ENCODE measurements at places on chromosomes 13 and 19.

GRCh38 chr13:52348983-52349780 is 56.8 kb downstream of the THSD1 start:
- no peak for DNase-seq

GRCh38 chr19:45638930-45639729 is at the start of gene EML2:
TSS of gene EML2 (minus strand) at chr19:45639397. CDS start at chr19:45639376, 21 bp downstream.
- DNase-seq, result peak; percentile 37

GRCh38 chr13:60032851-60033250 is 130.9 kb downstream of the DIAPH3 start:
- DNase-seq, result no peak

DNA sequence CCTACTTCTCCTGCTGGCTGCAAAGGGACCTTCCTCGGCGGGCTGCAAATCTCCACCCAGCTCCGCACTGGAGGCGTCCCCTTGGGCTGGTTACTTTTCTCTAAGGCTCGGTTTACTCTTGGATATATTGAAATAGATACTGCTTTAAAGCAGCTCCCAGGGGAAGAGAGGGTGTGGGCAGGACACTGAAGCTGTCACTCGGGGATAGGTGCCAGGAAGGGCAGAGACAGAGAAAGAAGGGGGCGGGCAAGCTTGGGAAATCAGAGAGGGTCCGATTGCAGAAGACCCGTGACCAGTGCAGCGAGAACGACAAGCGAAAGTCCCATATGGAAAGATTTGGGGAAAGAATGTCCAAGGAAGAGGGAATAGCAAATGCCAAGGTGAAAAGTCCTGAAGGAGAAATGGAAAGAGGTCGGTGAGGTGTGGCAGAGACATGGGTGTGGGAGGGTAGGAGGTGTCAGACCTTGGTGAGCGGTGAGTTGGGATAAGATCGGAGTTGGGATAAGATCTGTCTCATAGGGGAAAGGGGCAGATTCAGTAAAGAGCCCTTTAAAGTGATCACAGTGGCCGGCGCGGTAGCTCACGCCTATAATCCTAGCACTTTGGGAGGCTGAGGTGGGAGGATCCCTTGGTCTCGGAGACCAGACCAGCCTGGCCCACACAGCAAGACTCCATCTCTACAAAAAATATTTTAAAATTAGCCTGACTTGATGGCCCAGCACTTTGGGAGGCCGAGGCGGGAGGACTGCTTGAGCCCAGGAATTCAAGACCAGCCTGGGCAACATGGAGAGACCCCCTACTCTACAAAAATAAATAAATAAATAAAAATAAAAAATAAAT is 618 bp downstream of the THSD8 start:
- DNase-seq, result no peak

DNA sequence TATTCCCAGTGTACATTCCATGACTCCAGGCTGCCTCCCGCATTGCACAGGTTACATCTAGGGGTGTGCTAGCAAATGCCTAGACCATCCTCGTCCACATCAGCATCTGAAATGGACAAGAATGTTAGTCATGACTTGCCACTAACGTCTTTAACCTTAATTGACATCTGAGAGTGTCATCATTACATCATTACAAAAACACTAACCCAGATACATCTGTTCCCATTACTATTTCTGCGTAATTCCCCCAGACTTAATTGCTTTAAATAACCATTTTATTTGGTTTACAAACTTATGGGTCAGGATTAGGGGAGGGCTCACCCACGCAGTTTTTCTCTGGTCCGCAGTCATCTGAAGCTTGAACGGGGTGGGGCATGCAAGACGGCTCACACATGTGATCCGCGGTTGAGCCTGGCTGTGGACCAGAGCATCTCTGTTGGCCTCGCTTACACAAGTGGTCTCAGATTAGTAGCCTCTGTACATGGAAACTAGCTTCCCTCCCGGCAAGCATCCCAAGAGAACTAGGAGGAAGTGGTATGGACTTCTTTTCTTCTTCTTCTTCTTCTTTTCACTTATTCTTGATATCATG is 15.9 kb downstream of the KL start:
- no peak for DNase-seq

GRCh38 chr19:47615714-47616113 is 6.8 kb downstream of the BICRA start:
- no peak for DNase-seq

GRCh38 chr13:62706048-62706447 is 1290.4 kb upstream of the PCDH20 start:
- no peak for DNase-seq

GRCh38 chr13:92821324-92821723 is 405.3 kb upstream of the GPC6 start:
- no peak for DNase-seq

DNA sequence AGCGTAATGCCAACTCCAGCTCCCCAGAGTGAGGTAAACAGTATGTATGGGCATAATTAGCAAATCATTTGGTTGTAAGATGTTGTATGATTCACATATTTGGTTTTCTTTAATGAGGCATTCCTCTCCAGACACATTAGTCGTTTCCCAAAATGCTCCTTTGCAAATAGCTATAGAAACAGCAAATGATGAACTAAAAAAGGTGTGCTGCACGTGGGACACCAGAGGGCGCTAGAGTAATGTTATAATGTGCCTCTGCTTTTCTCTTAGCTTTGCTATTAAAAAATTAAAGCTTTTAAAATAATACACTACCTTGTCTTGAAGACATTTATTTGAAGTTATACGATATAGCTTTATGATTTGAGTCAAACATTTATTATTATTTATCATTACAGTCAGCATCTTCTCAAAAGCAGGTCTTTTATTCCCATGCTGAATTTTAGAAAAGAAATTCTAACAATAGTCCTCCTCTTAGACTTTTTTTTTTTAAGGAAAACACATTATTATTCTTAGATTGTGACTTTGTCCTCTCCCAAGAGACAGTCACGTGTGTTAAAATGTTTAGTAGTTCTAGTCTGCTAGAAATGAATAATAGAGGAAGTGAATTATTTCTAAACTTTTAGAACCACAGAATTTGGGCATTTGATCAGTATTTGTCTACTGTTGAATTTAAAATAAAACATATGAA is 121.6 kb upstream of the FRY start:
- peak; percentile 37 for DNase-seq

DNA sequence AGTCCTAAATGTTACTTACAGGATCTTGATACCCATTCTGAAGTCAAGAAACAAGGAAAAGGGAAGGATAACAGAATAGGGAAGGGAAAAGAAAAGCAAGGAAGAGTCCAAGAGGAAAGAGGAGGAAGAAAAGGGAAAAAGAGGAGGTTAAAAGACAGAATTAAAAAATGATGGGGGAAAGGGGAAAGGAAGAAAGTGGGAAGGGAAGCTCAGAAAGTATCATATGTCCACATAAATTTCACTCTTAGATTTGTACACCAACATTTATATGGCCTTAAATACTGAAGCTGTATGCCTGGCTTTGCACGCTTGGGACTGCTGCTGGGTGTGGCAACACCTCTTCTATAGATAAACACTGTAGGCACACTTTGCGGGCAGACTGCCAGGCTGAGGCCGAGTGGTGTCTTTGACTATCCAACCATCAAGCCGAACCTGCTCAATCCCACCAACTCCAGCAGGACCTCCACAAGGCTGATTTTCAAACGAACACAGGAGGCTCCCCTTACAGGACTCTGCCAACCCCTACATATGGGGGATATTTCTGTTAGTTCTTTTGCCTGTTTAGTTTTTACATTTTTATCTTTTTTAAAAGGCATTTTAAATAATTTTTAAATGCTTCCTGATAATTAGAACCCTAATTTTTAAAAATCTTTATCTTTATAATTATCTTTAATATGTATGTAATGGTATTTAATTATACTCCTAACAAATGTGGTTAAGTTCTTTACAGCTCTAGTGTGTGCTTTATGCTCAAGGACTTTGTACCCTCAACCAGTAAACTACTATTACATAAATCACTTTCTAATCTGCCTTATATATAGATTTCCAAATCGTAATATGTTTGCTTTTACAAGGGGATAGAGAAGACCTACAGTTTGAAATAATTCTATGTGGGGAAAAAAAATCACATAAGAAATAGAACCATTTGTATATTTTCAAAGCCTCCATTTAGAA is 154.2 kb downstream of the DIAPH3 start:
- no peak for DNase-seq

GRCh38 chr19:10686661-10687517 is 14.3 kb upstream of the QTRT1 start:
- no peak for DNase-seq

DNA sequence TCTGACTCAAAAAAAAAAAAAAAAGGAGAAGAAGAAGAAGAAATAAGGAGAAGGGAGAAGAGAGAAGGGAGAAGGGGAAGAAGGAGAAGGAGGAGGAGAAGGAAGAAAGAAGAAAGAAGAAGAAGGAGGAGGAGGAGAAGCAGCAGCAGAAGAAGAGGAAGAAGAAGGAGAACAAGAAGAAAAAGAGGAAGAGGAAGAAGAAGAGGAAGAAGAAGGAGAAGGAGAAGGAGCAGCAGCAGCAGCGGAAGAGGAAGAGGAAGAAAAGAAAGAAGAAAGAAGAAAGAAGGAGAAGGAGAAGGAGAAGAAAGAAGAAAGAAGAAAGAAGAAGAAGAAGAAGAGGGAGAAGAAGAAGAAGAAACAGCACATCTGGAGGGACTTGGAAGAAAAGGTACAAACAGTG is 4.1 kb upstream of the CNN1 start:
- DNase-seq, result no peak

DNA sequence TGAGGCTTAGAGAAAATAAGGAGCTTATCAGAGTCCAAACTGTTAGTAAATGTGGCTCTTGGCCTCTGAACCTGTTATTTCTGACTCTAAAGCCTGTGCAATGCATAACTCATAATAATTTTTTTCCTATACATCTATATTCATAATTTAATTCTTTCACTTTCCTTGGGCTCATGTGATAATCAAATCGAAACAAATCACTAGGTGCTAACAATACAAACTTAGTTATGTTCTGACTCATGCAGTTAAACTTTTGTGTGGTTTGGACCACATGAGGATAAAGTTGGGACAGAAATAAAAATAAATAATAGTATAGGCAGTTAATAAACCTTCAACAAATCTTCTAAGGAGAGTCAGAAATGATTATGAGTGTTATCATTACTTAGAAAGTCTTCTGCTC is 1629.0 kb downstream of the OLFM4 start:
- no peak for DNase-seq

GRCh38 chr13:87093399-87093798 is 577.8 kb upstream of the SLITRK5 start:
- DNase-seq, result no peak

DNA sequence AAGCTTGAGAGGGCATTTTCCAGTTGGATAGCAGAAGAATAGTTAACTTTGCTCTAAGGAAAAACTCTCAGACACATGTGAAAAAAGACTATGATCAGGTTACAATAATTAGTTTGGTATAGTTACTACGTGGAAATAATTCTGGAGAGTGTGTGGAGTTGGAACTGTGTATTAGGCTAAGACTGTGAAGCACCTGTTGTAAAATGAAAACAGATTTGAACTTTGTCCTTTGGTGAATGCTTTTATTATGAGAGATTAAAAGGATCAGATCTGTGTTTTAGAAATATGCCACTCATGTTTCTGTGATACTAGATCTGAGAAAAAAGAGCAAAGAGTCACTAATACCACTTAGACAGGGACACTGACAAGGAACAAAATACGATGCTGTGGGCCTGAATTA is 807.5 kb upstream of the ATXN8OS start:
- DNase-seq, result no peak

GRCh38 chr19:39111593-39112199 is 13.9 kb upstream of the PAK4 start:
- DNase-seq, result no peak

GRCh38 chr13:39091586-39091985 is 53.3 kb downstream of the NHLRC3 start:
- DNase-seq, result no peak

DNA sequence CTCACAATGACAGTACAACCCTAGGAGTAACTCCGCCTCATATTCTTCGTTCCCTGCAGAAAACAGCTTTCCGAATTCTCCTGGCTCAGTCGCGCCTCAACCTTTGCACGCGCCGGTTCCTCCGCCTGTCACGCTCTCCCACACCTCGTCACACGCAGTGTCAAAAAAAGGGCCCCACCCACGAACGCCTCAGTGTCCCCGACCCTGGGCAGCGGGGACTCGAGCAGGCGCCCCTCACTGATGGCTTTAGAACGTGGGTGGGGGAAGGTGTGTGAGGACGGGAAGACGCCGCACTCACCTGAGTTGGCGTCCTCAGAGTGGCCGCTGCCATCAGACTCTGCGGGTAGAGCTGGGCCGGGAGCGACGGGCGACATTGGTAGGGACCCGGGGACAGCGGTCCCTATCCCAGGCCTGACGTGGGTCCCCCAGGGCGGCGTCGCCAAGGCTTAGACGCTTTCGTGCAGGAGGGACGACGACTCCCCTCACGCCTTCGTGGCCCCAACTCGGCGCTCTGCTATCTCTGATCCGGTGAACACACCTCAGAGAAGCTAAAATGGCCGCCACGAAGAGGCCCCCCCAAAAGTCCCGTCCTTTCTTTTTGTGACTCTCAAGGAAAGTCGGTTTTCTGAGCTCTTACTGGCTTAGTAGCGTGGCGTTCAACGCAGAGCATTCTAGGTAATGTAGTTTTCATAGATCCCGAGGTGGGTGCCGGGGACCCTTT is at the start of gene ZNF154:
ZNF154 (minus strand) TSS at position 564 of the 721 bp plus-strand sequence; CDS start at position 331, 233 bp downstream.
- DNase-seq, result peak; percentile 18

DNA sequence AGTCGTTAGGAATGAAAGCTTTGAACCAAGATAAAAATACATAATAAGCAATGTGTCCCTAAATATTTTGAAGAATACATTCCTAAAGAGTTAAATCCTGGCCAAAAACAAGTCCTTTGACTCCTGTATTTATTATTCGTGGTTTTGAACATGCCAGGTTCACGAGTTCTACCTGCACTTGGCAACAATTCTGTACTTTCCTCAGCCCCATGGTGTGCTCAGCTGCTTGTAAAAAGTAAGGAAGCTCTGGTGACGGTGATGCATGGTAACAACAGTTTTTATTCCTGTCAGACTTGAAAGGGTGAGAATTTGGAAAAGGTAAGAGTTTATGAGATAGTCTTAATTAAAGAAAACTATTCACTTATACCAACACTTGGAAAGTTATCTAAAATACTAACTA is 95.0 kb upstream of the KLF12 start:
- DNase-seq, result no peak

GRCh38 chr19:39407660-39408391 is 1.2 kb downstream of the ZFP36 start:
- DNase-seq, result peak; percentile 42

DNA sequence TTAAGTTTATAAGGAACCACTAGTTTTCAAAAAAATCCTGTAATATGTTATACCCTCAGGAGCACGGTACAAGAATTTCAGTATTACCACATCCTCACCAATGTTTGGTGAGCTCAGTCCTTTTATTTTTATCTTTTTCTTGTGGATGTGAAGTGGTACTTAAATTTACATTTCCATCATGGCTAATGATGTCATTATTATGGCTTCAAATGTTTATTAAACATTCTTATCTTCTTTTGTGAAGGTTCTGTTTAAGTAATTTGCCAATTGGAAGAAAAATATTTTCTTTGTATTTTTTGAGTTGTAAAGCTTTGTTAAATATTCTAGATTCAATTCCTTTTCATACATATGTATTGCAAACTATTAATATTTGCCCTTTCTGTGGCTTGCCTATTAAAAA is 291.0 kb downstream of the ENOX1 start:
- no peak for DNase-seq

- DNase-seq, result peak; percentile 63
Observed at GRCh38 chr19:14433554-14434501, 722 bp downstream of the PKN1 start.

GRCh38 chr19:46537136-46538097 is 41.8 kb upstream of the PNMA8B start:
- peak; percentile 68 for DNase-seq
